Naive thymus-derived CD8-positive, alpha-beta T cell (primary cell): ENCODE measurements at places on chromosomes 13 and 19. TPM values are rescaled to one million over a fixed set of nuclear protein-coding genes. Genes with fewer than 3 reads are reported as not detected.
A peak's percentile ranks its signal among the peaks of the same experiment; 100 is the strongest.

DNA sequence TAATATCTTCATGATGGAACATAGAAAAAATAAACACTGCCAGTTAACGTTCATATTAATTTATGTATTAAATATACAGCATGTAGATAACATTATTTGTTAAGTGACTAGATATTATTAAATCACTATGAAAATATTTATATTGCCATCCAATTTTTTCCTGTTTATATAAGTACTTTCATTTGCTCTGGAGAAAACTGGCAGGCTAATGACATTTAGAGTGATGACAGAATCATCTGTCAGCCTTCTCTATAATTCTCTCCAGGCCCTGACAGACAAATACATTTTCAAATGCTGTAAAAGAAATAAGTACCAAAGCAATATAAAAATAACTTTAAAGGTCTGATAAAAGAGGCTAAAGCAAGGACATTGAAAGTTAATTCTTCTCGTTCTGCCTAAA, 2556.7 kb upstream of the PCDH20 start:
- no peaks in the 10 kb centered on the region for H3K27me3 ChIP-seq
- no peaks in the 10 kb centered on the region for H3K36me3 ChIP-seq
- H3K4me3 ChIP-seq: no peak overlapping the region
- no peak overlapping the region for H3K27ac ChIP-seq
- H3K4me1 ChIP-seq: no peaks in the 10 kb centered on the region
- no peak for DNase-seq

- peaks cover under 1% of the 10 kb centered on the region for H3K36me3 ChIP-seq
- no peak for DNase-seq
- no peak overlapping the region for H3K4me3 ChIP-seq
- no peak overlapping the region for H3K27ac ChIP-seq
- H3K4me1 ChIP-seq: no peaks in the 10 kb centered on the region
These were observed 156.8 kb downstream of the DNAJC3 start for GRCh38 chr13:95833719-95834118.

GRCh38 chr19:18590273-18591272, 2.0 kb downstream of the REX1BD start:
- peaks cover 39% of the 10 kb centered on the region for H3K4me1 ChIP-seq
- H3K36me3 ChIP-seq: no peaks in the 10 kb centered on the region
- H3K27me3 ChIP-seq: no peaks in the 10 kb centered on the region
- peak overlapping the region; percentile 80 for H3K4me3 ChIP-seq

Gene KIR3DL1
- total RNA-seq: not detected

Gene KCNN1
- not detected for total RNA-seq
